ENCODE measurements at places on chromosomes 6 and 20.

DNA sequence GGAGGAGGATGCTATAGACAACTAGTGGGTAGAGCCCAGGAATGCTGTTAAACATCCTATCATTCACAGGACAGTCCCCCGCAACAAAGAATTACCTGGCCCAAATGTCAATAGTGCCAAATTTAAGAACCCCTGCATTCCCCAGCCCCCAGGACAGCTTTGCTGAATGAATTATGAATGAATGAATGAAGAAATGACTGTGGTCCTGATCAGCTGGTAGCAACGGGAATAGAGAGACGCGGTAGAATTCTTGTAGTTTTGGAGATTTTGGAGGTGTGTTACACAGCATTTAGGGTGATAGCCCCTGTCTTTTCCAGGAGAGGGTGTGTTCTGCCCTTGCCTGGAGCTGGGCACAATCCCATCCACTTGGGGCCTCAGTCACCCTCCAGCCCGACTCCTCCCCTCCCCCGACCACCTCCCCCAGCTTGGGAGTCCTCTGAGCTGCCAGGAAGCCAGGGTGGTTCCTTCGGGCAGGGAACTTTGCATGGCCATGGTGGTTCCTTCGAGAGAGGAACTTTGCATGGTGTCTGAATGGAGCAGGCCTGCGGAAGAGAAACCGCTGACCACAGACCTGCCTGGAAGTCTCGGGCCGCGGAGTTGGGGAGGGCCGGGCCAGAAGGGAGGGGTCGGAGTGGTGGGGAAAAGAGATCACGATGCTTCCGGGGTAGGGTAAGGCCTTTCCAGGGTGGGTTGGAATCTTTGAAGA lies 1.0 kb upstream of the HCK start:
- no peak for DNase-seq

DNA sequence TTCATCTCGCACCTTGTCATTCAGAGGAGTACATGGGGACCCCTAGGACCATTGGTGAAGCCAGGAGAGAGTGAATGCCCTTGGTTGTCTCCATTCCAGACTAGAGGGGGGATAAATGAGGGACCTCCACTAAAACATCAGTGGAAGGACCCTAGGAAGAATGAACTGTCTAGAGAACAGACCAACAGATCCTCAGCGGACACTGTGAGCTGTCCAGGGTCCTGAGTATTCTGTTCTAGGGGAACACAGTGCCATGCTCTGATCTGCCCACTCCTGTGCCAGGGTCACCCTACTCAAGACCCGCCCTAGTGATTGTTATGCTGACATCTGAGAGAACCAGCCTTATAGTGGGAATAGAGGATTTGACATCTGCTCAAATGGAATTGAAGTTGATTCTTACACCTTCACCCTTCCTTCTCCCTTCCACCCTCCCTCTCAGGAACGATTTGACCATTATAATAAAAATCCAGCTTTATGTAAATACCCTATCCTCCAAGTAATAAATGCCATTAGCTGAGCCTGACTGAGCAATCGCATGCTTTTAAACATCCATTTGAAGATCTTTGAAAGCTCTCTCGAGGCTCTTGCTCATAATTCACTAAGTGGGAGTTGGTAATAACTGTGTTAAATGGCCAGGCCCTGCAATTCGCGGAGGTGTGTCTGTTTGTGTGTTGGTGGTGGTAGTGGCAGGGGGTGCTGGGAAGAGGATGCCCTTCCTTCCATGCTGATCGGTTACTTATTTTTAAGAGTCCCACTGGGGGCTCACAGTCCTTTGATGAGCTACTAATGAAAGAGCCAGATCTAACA lies 43.6 kb upstream of the SLC32A1 start:
- peak; percentile 14 for DNase-seq

DNA sequence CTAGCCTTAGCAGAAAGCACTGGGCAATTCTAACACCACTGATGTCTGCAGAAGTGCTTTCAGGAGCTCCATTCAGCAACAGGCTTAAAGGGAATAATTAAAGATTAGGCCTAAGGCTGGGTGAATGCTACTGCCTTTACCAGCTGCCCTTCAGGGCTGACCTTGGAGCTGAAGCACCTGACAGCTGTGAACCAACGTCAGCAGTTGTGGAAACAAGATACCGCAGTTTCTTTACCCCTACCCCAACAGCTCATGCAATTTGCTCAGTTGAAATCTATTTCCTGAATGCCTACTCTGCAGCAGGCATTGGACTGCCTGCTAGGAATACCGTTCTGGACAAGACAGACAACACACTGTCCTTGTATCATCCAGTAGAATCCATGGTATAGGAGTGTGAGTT lies 51.5 kb upstream of the ADTRP start:
- no peak for DNase-seq

GRCh38 chr6:134657343-134657742 lies 292.6 kb downstream of the ALDH8A1 start:
- DNase-seq: no peak

GRCh38 chr6:165178056-165178455 lies 131.3 kb downstream of the C6orf118 start:
- DNase-seq: no peak
